A549 (cell line): ENCODE measurements at places on chromosomes 1 and 21.

- no peak for DNase-seq
These were observed 1419.4 kb downstream of the KCNT2 start for GRCh38 chr1:195188821-195189220.

DNA sequence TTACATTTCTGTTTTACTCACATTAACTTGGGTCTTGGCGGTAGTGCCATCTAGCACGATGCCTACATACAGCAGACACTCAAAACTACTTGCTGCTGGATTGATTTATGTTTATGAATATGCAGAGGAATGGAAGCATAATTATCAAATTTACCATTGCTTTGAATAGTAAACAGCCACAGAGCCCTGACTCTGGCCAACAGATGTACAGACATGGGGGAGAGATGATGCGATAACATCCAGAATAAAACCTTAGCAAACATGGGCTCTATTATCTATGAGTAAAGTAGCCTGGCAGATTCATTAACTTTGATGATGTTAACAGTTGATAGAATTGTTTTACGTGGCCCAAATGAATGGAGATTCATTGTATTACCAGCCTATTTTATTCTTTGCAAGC is 42.8 kb downstream of the PTGFR start:
- no peak for DNase-seq

DNA sequence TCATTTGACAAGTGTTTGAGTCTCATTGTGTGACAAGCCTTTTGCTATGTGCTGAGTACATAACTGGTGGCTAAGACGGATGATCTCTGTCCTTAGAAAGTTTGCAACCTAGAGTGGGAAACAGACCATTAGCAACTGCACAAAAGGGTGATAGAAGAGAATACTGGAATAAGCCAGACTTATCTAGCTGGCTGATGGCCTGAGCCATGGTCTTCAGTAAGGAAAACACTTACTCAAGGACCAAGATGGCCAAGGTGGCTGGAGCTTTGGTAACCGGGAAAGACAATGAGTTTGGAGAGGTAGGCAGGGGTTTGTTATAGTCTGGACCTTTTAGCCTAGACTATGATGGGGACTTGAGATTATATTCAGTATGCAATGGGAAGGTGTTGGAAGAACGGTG is 1.6 kb upstream of the TAF12 start:
- DNase-seq, result no peak

GRCh38 chr1:84722794-84723193 is 32.5 kb upstream of the SSX2IP start:
- DNase-seq, result no peak

DNA sequence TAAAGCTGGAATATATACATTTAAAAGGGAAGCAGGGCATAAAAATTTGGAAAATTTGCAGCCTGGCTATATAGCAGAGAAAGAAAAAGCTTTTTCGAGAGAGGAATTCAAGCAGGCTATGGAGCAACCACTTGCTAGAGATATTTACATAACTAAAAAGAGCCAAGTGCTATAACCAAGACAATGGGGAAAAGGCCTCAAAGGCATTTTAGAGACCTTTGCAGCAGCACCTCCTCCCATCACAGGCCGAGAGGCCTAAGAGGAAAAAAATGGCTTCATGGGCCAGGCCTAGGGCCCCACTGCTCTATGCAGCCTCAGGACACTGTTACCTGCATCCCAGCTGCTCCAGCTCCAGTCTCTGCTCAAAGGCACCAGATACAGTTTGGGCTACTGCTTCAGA is 37.0 kb downstream of the CAPN9 start:
- no peak for DNase-seq

DNA sequence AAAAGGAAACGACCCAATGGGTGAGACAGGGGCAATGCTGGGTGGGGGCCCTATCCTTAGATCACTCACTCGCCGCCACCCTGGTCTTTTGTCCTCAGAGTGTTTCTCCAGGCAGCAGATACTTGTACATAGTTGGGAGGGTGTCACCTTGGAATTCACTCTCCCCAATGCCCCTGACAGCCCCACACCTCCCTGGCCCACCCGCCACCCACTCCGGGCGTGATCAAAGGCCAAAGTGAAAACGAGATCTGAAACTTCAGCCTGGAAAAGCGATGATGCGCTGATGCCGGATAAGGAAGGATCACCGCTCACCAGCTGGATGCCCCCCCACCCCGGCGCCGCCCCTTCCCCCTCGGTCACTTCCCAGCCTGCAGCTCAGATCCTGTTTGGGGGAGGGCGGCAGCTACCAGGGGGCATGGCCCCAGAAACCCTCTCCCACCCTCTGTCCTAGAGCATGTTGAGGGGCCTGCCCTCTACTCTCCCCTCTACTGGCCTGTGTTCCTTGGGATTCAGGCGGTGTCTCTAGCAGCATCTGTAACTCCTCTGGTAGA is 33.6 kb upstream of the CASZ1 start:
- DNase-seq, result no peak

- no peak for DNase-seq
These were observed 6.8 kb downstream of the LAMC1 start for GRCh38 chr1:183030053-183030452.

- no peak for DNase-seq
These were observed 46.2 kb downstream of the NAV1 start for GRCh38 chr1:201585093-201585483.

GRCh38 chr1:157487096-157487495 is 65.2 kb downstream of the FCRL5 start:
- DNase-seq, result no peak

- no peak for DNase-seq
These were observed 142.6 kb upstream of the CXADR start for GRCh38 chr21:17370263-17370662.

DNA sequence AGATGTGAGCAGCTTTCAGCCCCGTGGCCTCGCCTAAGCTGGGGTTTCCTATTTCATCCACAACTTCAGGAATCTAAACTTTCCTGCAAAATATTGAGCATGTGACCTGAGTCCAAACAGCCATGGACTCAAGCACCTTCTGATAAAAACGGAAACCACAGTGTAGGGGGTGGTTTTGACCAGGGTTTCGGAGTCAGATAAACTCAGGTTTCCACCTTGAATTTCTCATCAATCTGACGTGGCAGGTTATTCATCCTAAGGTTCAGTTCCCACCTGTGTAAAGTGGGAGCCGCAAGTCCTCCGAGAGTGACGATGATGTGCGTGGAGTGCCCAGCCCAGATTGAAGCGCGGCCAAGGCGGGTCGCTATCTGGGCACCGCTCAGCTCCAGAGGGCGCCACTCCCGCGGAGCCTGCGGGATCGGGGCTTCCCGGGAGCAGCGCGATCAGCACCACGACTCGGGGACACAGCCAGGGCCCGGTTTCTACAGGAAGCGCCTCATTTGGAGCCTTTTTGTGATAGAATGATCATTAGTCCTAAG is 871 bp upstream of the ETS2 start:
- peak; percentile 69 for DNase-seq

GRCh38 chr1:192579010-192579738 is 3.6 kb downstream of the RGS1 start:
- no peak for DNase-seq

DNA sequence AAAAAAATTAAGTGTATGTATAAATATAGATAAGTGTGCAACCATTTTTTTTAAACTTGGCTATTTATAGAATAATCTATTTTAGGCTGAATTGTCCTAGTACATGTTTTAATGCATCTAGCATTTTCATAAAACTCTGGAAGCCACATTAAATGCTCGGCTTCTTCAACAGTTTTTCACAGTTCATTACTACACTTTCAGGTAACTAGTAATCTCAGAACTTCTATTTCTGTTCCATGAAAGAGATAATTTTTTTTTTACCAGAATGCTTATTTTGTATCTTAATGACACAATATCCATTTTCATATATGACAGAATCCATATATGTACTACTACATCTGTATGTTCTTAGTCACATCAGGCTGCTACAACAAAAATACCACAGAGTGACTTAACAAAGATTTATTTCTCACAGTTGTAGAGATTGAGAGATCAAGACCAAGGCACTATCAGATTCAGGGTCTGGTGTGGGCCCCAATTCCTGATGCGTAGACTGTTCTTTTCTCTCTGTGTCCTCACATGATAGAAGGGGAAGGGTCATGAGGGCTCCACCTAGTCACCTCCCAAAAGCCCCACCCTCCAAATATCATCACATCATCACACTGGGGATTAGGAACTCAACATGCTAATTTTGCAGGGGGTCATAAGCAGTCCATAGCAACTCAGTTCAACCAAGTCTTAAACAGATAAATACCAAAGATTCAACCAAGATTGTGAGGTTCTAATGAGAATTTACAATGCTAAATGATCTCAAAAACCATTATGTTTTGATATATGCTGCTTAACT is 43.1 kb downstream of the ARHGAP29 start:
- DNase-seq, result no peak

DNA sequence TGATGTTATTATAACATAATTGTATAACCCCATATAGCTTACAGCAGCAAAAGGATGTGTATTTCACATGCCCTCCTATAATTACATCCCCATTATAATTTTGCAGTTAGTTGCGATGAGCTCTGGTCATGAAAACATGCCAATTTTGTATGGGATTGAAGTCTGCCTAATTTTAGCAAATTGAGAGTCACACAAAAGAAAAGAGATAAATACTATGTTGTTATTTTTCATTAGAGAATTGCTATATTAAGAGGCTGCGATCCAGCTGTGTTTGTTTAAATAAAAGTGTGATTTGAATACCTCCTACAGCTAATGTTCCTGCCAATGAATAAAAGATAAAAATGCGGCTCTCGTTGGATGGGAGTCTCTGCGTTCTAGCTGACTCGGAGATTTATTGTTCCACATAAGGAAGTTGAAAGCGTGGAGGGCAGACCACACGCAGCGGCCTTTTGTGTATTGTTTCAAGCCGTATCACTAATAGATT is 461.0 kb upstream of the NFIA start:
- DNase-seq, result no peak

DNA sequence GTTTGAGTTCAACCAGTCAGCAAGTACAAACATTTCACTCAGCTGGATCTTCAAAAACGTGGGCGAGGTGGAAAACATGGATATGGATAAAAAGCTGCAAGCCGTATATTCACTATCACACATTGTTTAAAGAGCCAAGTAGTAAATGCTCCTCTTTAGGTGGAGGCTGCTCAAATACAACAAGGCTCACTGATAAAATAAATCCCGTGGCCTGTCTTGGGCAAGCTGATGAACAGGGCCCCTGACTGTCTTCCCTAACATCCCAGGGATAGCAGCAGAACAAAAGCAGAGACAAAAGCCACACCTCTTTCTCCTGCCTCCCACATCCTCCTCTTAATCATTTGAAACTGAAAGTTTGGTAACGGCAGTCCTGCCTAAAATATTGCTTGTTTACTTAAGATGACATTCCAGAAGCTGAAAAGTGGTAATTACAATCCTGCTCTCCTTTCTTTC is 357.7 kb downstream of the TTLL7 start:
- no peak for DNase-seq
